ENCODE measurements at places on chromosomes 12 and 14.

DNA sequence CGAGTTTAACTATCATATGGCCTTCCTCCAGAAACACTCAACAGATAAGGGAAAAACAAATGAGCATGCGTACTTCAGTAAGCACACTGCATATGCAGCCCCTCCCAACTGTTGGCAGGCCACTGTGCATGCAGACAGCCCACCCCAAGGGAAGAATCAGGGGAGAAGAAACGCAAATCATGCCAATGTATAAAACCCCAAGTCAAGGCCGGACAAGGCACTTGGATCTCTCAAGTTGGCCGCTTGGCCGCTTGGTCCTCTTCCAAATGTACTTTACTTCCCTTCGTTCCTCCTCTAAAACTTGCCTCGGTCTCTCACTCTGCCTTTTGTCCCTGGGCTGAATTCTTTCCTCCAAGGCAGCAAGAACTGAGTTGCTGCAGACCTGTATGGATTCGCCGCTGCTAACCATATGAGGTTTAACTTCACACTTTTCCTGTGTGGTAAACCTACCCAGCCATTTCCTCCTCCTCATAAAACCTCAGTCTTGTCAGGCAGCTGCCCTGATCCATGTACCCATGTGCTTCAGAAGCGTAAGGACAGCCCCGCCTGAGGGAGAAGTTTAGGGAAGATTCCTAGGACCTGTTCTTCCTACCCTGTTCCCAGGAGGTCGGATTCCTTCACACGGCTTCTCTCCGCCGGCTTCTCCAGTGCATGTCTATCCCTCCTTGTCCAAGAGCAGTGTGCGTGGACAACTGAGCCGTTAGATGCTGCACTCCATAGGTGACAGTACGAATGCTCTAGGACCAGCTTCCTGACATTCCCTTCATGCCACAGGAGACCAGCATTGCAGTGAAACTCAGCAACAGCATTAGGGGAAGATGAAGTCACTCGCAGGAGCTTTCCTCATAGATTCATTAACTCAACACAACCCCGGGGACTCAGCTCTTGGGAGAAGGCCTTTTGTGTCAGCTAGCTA, 188.0 kb downstream of the MON2 start:
- DNase-seq, result no peak

DNA sequence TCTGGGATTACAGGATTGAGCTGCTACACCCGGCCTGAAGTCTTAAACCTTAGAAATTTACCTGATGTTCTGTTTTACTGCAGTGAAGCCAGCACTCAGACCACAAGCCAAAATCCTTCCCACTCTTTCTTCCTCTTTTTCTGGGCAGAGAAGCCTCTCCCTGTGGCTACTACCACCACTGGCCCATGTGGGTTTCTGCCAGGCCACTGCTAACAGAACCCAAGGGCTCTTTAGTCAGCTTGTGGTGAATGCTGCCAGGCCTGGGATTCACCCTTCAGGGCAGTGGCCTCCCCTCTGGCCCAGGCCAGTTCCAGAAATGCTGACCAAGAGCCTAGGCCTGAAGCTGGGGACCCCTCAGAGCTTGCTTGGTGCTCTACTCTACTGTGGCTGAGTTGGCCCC, 35.3 kb downstream of the GAS2L3 start:
- DNase-seq, result peak; percentile 19

DNA sequence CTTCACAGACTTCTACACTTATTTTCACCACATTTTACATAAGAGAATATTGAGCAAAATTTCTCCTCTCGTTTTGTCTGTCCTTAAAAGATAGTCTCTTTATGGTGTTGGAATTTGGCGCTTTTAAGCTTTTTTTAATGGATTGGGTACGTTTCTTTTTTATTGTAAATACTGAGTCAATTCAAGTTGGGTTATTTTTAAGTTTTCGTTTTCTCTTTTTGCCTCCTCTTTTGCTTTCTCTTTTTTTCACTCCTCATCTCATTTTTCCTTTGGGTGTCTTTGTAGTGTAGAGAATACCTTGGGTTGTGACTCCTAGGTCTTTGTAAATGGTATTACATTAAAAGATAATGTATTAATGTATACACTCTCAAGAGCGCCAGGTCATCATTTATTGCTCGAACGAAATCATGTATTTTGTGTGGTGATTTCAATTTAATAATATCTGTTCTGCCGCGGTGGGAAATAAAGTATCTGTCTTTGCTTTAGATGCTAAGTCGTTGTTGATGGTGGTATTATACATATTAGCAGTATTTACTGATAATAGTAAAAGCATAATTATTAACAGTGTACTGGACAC, 845 bp downstream of the TMX1 start:
- no peak for DNase-seq

DNA sequence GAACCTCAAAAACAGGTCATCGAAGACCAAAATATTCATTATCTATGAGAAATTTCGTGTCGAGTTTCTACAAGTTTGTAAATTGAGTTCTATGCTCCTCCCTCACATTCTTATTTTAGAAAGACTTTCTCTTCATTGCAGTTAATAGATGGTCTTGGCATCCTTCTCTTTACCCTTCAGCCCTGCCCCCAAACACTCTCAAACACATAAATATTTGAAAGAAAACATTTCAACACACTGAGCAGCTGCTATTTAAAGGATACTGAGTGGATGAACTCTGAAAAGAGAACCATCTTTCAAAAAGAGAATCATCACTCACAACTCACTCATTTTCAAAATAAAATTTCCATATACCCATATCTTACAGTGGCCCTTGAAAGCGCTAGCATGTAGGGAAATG, 67.1 kb downstream of the NUAK1 start:
- no peak for DNase-seq

DNA sequence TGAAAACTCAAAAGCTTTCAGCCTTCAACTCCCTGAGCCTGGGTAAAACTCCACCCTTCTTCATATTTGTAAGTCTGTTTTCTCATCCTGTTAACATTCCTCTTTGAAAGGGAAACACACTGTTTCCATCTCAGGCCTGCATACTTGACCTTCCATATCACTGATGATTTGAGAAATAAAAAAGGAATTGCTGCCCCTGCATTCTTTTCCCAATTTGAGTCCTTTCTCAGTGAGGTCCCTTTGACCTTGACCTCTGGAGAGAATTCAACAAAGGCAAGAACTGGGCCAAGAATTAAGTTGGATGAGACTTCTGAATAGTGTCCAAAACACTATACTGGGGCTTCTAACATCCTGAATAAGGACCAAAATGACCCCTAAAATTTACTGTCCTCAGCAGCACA, 108.0 kb downstream of the AEBP2 start:
- no peak for DNase-seq

- DNase-seq, result no peak
Measured at GRCh38 chr14:50977863-50978528, 33.7 kb upstream of the PYGL start.

- DNase-seq, result no peak
Measured at GRCh38 chr12:6573001-6573400, 4.9 kb upstream of the NOP2 start.

DNA sequence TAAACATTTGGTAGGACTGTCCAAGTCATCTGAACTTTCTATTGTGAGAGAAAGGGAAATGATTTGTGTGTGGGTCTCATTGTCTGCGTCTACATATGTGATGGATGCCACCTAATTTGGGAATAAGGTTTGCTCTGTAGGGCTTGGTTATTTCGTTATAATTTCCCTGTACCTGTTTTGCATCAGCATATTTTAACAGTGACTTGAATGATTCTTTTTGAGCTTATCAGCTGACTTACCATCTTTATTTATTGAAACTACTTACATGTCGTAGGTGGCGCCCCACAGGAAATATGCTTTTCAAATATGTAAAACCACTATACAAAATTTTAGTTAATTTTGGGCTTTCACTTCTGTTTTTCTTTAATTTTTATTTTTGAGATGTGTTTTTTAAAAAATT, 56.5 kb upstream of the BCAT1 start:
- no peak for DNase-seq

DNA sequence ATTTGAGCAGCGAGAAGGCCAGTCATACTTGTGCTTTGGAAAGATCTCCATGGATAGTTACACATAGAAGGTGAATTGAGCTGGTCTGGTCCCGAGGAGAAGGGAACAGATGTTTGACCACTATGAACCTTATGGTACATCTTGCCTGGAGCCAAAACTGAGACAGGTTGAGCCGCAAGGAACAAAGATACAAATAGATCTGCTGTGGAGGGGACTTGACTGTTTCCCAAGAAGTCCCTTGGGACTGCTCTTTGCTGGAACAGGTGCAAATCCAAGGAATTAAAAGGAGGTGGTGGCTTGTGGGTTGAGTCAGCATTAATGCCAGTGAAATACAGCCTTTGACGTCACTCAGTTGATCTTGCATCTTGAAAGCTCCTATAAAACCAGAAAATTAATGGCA, 68.8 kb upstream of the PRIMA1 start:
- DNase-seq, result no peak

GRCh38 chr12:31591380-31591901, 505 bp upstream of the DENND5B start:
- no peak for DNase-seq

DNA sequence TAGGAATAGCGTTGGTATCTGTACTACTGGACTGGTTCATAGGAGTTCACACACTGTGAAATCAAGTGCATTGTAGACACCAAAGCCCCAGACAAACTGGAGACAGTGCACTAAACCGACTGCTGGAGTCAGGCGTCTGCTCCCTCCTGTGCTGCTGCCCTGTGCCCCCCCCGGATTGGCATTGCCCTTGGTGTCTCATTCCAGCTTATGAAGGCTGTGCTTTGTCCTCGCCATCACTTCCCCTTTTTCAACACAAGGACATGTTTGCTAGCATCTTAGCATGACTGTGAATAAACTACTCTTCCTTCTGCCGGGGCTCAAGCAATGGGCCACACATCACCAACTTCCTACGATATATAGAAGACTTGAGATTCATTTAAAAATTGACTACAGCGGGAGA, 84.0 kb downstream of the TMCC3 start:
- DNase-seq, result peak; percentile 79

DNA sequence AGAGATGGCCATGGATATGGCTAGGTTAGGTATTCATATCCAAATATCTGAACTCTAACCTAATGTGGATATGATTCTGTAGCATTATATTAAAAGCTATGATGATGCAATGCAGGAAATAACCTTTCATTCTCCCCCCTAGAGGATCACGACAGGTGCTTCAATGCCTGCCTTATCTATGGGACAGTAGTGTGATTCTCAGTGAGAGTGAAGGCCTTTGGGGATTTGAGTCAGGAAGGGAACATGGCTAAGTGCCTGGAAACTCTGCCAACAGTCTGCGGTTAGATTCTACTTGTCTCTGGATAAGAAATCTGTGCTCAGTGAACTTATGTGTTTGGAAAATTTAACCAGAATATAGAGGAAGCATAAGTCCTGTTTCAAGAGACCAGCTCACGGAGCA, 81.8 kb downstream of the SLC38A1 start:
- no peak for DNase-seq

DNA sequence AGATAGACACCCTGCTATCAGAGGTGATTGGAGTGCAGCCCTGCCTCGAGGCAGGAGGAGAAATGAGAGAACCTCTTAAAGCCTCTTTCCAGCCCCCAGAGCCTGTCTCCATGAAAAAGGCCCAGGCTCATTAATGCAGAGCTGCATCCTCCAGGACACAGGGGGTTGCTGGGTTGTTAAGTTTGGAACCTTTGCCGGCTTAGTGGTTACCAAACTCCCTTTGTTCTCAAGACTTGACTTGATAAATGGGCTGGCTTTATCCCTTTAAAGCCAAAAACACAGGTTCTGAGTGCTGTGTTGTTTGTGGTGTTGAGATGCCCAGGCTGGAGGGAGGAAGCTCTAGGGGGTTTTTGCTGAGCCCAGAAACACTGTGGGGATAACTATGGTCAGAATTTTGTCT, 71.0 kb downstream of the DAD1 start:
- no peak for DNase-seq

DNA sequence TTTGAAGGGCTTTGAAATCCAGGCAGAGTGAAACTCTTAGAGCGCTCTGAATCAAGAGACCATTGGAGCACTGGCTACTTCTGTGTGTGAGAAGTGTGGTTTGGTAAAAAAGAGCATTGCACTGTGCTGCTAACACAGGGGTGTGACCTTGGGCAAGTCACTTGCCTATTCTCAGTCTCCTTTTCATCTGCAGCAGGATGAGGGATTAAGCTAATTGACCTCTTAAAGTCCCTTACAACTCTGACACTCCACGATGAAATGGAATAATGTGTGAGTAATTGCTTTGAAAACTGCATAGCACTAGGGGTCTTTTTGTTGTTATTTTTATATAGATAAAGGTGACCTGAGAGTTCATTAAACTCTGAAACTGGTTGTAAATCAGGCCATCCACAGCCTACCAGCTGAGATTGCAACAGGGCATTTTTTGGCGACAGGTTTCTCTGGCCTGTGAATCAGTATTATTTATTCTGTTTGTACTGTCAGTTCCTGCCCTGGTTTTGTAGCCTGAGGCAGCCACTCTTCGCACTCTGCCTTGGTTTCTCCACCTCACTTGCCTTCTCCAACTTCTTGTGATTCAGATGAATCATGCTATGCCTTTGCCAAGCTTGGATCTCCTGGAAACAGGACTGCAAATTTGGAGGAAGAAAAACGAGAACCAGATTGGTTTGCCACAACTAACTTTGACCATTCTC, 159.9 kb upstream of the PARP11 start:
- no peak for DNase-seq

DNA sequence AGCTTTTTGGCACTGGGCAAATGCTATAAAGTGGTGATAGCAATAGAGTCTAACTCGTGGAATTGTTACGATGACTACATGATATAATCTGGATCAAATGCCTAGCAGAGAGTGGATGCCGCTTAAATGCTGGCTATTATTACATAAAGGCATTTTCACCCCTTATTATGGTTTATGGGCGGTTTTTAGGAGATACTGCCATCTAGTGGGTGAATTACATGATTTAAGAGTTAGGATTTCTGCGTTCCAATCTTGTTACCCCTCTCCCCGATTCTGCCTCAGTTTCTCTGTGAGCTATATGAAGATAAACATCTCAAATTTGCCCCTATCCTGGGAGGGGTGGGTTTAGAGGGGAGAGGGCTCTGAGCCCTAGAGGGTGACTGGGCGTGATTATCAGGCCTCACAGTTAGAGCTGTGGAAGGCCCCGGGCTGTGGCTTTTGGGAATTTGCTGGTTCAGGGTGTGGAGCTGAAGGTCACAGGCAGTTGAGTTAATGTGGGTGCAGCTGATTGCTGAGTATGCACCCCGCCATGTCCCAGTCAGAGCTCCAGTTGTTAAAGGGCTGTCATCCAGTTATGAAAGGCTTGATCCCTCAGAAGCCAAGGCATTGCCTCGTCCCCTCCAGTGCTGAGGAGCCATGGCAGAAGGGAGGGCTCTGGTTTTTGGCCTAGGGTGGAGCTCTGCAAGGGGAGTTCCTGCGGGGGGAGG, 14.4 kb downstream of the CLSTN3 start:
- DNase-seq, result no peak

DNA sequence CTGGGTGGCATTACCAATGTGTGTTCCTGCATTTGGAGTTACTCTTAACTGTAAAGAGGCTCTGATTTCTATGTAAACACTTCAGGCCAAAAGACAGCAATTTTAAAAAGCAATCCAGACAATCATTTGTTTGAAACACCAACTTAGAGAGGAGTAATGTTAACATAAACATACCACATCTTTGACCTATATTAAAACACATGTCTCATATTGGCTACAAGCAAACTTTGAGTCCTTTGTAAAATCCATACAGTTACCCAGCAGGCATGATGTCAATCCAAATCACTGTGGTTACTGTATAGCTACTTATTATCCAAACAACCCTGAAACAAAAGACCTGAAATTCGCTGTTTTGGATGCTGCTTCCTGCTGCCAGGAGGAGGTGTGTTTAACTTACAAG, 7.5 kb upstream of the G2E3 start:
- no peak for DNase-seq

- no peak for DNase-seq
Measured at GRCh38 chr12:79658221-79658620, 32.5 kb downstream of the PAWR start.

All from posterior cingulate gyrus (tissue), 11 donors.